ENCODE measurements at places on chromosomes 4 and X.

DNA sequence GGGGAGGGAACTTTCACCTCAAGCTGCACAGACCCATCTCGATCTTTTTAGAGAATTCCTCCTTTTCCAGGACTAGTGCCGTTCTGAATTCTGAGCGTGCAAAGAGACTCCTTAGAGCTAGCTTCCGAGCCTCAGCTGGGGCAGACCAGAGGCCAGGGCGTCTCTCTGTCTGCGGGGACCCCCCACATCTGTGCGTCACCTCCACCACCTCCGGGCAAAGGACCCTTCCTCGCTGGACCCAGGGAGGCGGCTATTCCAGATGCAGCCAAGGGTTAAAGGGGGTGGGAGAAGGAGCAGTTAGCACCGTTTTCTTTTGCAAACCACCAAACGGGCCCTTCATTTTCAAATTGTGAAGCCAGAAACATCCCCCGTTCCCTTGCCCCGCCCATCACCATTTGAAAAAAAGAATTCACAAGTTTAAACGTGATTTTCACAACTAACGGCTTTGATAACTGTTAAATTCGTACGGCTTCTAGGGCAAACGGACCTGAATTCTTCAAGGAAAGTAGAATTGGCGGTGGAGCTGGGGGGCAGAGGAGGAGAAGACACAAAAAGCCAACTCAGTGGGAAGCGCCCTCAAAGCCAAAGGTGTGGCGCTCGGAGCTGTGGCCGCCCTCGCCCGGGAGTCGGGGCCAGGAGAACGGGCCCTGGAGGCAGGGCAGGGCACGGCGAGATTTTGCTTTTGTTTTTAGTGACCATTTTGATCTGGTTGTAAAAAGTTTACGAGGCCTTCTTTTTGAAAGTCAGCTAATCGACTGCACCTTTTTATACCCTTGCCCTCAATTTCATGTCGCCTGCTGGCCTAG lies 3.3 kb upstream of the PDGFRA start:
- peak; percentile 29 for DNase-seq

DNA sequence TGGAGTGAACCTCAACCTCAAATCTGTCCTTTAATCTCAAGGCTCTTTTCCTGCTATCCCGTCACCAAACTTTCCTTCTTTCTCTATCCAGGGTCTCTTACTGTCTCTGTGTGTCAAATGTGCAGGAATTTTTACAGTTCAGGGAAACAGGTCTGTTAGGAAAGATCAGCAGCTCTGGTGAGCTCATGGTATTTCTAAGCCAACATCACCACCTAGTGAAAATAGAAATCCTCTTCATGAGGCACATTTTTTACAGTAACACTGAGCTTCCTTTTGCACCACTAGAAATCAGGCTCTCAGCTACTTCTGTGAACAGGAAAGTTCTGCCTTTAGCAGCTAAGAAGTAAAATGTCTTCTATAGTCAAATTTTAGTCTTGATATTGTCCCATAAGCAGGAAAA lies 39.6 kb downstream of the NUDT11 start:
- DNase-seq: no peak

DNA sequence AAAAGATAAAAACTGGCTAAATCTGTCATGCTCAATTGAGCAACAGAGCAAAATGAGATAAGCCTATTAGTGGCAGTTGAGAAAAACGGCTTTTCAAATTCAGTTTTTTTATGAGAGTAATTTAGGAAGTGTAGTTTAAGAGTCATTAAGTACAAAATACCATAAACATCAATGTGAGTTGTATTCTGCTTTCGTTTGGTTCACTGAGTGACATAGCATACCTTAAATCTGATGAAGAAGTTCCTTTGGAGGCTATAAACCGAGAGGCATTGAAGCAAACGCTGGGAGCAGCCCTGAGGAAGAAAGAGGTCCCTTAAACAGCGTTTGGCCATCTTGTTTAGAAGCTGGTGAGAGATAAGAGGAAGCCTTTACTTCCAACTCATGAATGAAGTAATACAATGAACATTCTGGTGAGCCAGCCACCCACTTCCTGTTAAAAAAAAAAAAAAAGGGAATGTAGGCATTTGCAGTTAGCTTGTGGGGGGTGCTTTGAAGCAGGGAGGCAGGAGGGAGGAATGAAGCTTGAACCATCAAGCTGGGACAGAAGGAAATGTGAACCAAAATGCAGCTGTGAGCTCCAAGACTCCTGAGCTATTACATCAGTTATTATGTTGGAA lies 132.3 kb downstream of the ZNF330 start:
- peak; percentile 89 for DNase-seq

GRCh38 chrX:9816084-9816700 lies 30.0 kb downstream of the SHROOM2 start:
- DNase-seq: no peak

- no peak for DNase-seq
Measured at GRCh38 chrX:112048707-112049106, 33.9 kb downstream of the TRPC5 start.

DNA sequence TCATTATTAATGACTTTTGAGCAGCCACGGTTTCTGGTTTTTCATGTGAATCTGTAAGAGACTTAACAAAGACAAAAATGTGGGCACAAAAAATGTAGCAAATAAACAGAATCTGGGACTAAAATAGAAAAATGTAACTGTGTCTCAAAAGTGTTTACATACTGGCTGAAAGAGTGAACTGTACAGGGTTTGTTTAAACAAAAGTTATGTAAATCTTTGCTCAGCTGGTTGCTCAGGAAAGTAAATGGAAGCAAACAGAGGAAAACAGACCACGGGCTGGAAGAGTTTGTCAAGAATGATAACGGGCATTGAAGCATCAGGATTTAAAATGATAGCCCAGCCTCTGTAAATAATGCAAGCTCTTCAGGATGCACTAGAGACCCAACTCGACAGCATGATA lies 921.8 kb upstream of the FTHL17 start:
- DNase-seq: no peak

DNA sequence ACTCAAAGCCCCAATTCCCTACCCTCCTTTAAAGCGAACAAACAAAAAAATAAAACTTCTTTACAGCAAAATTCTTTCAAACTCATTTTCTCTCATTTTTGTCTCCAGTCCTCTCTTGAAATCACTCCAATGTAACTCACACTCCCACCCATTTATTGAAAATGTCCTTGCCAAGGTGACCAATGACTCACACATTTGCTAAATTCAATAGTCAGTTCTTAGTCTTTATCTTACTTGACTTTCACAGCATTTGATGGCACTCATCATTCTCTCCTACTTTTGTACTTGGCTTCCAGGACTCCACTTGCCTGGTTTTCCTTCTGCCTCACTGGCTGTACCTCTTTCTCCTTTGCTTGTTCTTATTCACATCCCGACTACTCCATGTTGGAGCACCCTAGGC lies 19.9 kb downstream of the CC2D2A start:
- no peak for DNase-seq

DNA sequence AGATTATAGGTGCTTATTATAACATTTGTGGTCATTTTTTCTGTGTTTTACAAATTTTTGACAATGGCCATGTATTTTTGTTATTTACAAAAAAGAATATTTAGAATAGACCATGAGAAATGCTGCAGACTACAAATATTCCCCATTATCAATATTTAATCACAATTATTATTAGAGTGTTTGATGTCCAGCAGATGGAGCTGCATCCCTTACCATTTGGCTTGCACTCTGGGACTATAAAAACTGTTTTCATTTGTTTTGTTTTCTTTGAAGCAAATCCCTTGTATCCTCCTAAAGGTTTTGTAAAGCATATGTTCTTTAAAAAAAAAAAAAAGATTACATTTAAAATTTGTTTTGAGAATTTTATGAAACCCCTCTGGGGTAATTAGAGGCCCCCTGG lies 85.6 kb upstream of the CXorf66 start:
- peak; percentile 5 for DNase-seq

DNA sequence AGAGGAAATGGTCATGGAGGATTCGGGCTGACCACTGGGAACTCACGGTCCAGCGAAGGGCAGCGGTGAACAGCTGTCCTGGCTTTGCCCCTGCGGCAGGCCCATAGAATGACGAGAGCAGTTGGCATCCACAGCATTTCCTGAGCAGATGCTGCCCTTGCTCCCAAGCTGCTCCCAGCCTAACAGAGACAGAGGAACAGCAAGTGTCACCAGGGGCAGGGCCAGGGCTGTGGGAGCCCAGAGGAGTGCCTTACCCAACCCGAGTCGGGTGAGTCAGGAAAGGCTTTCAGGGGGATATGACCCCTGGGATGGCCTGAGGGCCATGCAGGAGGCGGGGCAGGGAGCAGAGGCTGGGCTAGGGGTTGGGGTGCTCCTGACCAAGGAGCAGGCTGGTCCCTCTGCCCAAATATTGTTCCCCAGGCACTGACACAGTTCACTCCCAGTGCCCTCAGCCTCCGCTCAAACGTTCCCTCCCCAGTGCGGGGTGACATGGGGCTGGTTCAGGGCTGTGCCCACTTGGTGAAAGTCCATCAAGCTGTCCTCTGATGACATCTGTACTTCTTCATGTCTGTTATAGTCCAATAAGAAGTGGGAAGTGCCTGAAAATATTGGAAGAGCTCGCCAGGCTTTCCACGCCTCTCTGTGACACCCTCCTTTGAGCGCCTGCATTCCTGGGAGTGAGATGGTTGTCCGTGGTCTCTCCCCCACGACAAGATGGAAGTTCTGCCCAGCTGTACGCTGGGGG lies 64.7 kb upstream of the GPR78 start:
- peak; percentile 91 for DNase-seq

GRCh38 chr4:123343400-123344041 lies 53.1 kb upstream of the SPRY1 start:
- no peak for DNase-seq

GRCh38 chr4:170307182-170307581 lies 217.4 kb upstream of the AADAT start:
- DNase-seq: no peak

GRCh38 chr4:164027805-164028204 lies 533.3 kb downstream of the TMA16 start:
- no peak for DNase-seq

GRCh38 chr4:70651864-70652506 lies 14.3 kb downstream of the JCHAIN start:
- DNase-seq: peak; percentile 38

GRCh38 chrX:136687457-136687856 lies 39.5 kb downstream of the CD40LG start:
- no peak for DNase-seq

DNA sequence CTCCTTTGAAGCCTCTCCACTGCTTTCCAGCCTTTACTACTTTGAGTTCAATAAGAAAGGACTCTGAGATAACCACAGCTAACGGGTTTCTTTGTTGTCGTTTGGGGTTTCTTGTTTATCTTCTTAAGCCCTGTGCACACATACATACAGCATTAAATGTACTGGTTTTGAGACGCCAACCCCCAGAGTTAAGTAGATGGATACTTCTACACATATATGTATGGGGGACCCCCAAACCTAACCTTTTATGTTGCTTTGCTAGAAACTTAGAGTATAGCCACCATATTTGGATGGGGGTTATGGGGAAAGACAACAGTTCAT lies 697 bp downstream of the CEP135 start:
- DNase-seq: no peak

- DNase-seq: no peak
Measured at GRCh38 chr4:1556541-1557220, 127.4 kb downstream of the FAM53A start.
